ENCODE measurements at places on chromosomes 5 and 9.

DNA sequence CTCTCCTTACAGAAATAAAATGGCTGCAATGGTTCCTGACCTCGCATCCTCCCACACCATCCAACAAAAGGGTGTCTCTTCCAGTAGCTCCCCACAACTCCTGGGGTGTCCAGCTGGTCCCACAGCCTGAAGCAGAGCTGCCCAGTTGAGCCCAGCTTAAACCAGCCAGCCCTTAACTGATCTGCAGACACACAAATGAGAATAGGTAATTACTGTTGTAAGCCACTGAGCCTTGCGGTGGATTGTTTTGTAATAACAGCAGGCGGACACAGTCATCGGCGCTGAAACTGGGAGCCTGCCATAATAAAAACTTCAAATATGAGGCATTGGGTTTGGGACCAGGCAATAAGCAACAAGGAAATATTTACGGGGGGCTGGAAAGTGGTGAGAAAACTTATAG lies 10.4 kb upstream of the ZBTB43 start:
- no peak for DNase-seq

DNA sequence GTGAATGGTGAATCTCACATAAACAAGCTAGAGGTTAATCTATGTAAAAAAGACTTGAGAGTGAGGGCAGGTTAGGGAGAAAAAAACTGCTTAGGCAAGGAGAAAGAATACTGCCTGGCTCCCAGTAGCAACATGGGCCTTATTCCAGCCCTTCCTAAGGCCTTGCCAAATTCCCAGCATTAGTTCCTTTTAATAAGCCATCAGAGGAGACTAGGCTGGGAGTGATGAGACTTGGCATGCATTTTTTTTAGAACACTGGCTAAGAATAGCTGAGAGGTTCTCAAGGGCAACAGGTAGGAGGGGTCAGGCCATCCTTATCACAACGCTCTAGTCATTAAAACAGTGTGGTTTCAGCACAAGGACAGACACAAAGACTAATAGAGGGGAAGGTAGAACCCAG lies 20.9 kb upstream of the ZBTB43 start:
- no peak for DNase-seq

DNA sequence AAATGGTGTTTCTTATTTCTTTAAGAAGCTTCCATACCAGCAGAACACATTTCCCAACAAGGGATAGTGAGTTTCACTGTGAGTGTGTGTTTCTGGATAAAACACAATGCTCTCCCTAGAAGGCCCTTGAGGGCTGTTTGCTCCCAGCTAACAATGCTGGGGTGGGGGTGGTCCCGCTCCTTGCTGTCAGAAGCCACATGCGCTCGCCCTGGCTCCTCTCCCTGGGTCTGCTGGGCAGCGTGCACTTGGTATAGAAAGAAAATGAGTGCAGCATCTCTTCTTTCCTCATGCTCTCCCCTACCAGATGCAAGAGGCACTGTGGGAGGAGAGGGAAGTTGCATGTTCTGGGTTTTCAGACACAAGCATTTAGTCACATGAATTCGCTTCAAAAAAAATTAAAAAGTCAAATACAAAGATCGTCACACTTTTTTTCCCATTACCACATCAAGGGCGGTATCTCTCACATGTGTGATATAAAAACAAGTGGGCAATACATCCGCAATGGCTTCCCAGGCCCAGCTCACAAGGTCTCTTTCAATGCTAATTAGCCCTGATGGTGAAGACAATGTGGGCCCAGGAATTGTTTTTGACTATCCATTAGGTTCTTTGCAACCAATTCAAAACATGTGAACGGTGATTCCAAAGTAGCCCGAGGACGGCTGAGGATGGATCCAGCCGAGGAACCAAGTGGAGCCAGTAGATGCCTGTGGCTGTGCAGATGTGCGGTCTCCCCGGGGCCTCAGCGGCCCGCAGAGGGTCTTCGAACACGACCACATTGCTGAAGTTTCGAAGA lies 603.6 kb downstream of the IRX1 start:
- no peak for DNase-seq

- DNase-seq = no peak
Observed at GRCh38 chr5:10635257-10635866, 71.5 kb downstream of the ANKRD33B start.

- DNase-seq = no peak
Observed at GRCh38 chr9:75417471-75417870, 329.2 kb downstream of the OSTF1 start.

DNA sequence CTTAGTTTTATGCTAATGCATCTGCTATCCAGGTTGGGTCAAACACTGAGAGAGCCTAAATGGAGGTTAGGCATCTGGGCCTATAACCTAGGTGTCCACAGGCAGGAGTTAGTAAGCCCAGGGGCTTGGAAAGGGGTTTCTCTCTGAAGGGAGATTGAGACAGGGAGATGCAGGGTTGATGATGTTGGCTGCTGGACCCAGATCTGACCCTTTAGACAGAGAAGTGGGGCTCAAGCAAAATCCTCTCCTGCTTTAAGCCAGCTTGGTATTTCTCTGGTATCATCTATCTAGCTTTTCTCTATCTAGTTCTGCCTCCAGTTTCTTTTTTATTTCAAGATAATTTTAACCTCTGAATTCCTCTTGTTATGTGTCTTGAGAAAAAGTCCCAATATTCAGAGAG lies 18.3 kb upstream of the ANKRD55 start:
- DNase-seq = no peak

- no peak for DNase-seq
Observed at GRCh38 chr9:113790093-113790492, 86.0 kb upstream of the ZNF618 start.

- no peak for DNase-seq
Observed at GRCh38 chr5:163760498-163760897, 255.1 kb downstream of the MAT2B start.

GRCh38 chr9:274406-274805 lies 59.7 kb downstream of the DOCK8 start:
- DNase-seq = no peak

DNA sequence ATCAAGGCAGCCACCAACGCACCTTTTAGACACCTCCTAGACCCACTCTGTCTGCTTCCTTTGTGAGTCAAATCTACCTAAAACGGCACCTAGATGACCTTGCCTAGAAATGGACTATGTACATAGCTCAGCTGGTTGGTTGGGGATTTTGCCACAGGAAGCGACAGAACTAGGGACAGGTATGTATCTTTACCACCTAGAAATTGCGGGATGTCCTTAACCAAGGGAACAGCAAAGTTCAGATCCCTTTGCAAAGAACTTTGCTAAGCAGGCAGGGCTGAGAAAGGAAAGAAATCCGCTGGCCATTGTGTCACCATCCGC lies 2.0 kb upstream of the ENC1 start:
- no peak for DNase-seq

- DNase-seq = no peak
Observed at GRCh38 chr9:134678666-134679443, 37.3 kb downstream of the COL5A1 start.

GRCh38 chr9:103296189-103296588 lies 301.1 kb downstream of the CYLC2 start:
- no peak for DNase-seq

DNA sequence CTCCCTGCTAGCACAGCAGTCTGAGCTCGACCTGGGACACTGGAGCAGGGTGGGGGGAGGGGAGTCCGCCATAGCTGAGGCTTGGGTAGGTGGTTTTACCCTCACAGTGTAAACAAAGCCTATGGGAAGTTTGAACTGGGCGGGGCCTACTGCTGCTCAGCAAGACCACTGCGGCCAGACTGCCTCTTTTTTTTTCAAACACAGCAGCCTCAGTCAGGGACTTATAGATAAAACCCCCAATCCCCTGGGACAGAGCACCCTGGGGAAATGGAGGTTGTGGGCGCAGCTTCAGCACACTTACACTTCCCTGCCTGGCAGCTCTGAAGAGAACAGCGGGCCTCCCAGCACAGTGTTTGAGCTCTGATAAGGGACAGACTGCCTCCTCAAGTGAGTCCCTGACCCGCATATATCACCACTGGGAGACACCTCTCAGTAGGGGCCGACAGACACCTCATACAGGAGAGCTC lies 151.1 kb upstream of the APC start:
- DNase-seq = no peak
